ENCODE measurements at places on chromosomes 16 and 17.

DNA sequence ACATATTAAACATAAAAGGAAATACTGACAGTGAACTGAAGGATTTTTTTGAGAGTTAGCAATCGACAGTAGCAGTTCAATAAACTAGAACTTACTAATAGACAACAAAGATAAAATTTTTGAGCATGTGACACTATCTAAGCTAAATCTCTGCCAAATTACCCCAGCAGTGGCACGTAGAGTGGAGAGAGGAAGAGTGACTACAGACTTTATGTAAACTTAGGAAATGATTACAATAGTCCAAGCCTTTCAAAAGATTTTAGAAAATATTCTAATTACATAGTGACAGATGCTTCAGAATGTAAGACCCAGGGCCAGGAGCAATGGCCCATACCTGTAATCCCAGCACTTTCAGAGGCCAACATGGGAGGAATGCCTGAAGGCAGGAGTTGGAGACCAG is 52.4 kb downstream of the CFDP1 start:
- no peak for DNase-seq

- no peak for DNase-seq
Measured at GRCh38 chr17:18977646-18978045, 25.7 kb downstream of the SLC5A10 start.

- no peak for DNase-seq
Measured at GRCh38 chr16:73289232-73289631, 241.3 kb upstream of the ZFHX3 start.

GRCh38 chr17:6480303-6480675 is 36.0 kb downstream of the PIMREG start:
- DNase-seq, result no peak

DNA sequence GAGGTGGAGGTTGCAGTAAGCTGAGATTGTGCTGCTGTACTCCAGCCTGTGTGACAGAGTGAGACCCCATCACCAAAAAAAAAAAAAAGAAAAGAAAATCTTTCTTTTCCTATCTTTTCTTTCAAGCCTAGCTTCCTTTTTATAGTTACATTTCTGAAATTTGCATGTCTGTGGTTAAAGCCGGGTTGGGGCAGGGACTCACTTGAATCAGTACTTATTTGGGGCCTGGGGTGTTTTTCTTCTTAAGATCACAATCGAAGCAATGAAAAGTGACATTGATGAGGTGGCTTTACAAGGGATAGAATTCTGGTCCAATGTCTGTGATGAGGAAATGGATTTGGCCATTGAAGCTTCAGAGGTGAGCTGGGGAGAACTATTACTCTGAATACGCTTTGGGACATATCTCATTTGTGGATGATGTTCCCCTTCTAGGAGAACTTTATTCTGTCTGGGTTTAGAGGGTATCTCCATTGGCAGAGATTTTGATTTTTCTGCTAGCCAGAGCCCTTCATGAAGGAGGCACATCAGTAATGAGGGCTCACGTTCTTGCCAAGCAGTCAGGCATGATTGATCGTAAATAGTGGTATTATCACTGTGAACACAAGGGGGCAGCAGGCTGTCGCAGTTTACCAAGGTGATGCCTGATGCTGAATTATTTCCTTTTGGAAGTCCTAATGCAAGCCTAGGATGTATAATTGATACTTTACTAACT is 14.3 kb downstream of the KPNB1 start:
- DNase-seq, result no peak

DNA sequence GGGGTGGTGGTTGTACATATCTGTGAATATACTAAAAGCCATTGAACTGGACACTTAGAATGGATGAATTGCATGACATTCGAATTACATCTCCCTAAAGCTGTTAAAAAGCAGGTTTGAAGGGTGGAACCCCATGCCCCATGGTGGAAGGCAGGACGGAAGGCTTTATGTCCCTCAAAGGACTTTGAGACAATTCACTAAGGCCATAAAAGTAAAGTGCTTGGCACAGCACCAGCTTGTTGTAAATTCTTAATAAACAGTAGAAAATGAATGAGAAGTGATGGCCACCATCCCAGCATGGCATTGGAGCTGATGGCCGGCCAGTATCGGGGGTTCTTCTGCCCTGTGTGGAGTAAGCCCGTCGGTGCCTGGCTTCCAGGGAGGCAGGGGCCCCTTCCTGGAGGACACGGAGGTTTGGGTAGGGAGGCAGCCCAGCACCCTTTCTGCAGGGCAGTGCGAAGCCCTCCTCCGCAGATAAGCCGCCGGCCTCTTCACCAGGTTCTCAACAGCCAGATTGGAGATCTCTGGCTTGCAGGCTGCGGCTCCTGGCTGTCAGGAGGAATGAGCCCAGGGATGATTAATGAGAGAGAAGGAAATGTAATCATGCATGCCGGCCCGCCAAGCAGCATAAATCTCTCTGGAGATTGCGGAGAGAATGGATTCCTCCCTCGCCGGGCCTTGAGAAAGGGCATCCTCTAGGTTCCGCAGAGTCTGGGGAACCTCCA is 346.9 kb downstream of the FOXL1 start:
- no peak for DNase-seq

DNA sequence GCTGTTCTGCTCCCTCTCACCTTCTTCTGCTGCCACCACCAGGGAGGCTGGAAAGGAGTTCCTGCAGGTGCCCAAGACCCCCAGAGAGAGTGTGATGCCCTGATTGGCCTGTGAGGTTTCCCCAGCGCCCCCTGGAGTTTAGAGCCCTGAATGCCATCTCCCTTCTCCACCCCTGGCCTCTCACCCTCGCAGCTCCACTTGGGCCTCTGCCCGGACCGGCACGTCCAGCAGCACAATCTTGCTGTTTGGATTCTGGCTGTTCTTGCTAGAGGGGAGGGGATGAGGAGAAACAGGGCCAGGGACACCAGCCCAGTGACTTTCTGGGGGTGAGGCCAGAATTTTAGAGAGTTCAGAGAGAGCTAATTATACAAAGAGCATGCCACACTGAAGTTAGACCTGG is 12.5 kb upstream of the FAM171A2 start:
- DNase-seq, result no peak

DNA sequence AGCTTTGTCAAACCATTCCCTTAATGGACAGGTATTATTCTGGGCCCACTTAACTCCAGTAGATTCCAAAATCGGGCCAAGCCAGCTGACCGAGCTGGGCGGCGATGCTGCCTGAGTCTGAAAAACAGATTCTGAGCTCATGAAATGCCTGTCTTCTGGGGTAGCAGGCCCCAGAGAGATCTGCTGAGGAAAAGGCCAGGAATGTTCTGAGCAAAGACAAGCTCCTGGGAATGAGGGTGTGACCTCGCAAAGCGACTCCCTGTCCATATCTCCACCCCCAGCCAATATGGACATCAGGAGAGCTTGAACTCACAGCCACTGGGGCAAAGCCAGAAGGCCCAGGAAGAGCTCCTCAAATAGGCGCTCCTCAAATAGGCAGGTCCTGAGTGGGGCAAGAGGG is 23.7 kb downstream of the ZNF423 start:
- no peak for DNase-seq

DNA sequence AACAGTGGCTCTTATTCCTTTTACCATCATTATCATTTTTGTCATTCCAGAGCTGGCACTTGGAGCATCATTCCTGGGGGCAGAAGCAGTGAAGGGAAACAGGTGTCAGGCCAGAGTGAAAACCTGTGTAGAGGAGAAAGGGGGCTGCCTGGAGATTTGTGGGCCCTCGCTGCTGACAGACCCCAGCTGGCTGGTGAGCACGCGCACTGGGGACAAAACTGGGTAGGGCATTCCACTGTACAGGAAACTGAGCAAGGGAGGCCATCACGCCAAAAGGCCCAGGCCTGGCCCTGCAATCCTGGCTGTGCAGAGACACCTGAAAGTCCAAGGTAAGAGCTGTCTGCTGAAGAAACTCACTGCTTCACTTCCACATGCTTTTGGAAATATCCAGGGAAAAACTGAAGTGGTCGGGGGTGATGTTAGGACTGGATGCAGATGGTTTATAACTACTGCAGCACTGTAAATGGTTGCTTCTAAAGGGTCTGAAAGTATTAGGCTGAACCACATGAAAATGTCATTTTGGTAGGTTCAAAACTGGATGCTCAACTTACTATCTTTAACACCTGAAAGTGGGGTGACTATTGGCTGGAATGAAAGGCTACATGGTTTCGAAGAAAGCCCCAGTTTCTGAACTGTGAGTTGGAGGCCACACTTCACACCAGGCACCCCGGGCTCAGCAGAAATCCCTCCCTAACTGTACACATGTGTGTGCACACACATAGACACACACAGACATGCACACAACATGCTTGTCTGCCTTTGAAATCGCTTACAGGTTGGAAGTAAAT is 225.0 kb downstream of the C16orf78 start:
- no peak for DNase-seq

All from stimulated activated CD4-positive, alpha-beta T cell treated with anti-CD3 and anti-CD28 coated beads, Interleukin-1b, Interleukin-23, amount 100 ng/mL, for 1 hour (primary cell).